Naive thymus-derived CD4-positive, alpha-beta T cell (primary cell): ENCODE measurements at places on chromosomes 16 and 17. TPM values are rescaled to one million over a fixed set of nuclear protein-coding genes. Genes with fewer than 3 reads are reported as not detected.

- peaks cover 28% of the 10 kb centered on the region for H3K4me1 ChIP-seq
- no peaks in the 10 kb centered on the region for H3K36me3 ChIP-seq
- no peak overlapping the region for H3K4me3 ChIP-seq
- DNase-seq = no peak
Observed at GRCh38 chr17:21025451-21025850, 17.4 kb downstream of the USP22 start.

DNA sequence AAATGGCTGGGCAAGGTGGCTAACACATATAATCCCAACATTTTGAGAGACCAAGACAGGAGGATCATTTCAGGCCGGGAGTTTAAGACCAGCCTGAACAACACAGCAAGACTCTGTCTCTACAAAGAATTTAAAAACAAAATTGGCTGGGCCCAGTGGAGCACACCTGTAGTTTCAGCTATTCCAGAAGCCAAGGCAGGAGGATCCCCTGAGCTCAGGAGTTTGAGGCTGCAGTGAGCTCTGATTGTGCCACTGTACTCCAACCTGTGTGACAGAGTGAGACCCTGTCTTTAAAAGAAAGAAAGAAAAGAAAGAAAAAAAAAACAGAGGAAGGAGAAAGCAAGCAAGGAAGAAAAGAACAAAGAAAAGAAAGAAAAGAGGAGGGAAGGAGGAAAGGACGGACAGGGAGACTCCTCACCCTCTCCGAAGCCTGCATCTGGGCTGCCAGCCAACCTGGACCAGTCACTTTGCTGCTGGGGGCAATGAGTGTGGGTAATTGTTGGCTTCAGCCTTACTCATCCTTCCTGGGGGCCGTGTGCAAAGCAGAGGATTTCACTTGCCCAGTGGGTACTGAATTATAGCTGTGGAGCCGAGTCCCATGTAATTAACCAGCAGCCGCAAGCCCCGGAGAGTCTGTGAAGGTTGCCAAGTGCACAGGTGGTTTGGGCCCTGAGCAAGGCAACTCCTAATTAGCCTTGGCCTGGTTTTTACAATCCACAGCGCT, 6.7 kb upstream of the MT4 start:
- no peak overlapping the region for H3K4me3 ChIP-seq
- H3K27me3 ChIP-seq = no peaks in the 10 kb centered on the region
- no peaks in the 10 kb centered on the region for H3K36me3 ChIP-seq
- H3K4me1 ChIP-seq = no peaks in the 10 kb centered on the region
- H3K27ac ChIP-seq = no peak overlapping the region
- no peak for DNase-seq

DNA sequence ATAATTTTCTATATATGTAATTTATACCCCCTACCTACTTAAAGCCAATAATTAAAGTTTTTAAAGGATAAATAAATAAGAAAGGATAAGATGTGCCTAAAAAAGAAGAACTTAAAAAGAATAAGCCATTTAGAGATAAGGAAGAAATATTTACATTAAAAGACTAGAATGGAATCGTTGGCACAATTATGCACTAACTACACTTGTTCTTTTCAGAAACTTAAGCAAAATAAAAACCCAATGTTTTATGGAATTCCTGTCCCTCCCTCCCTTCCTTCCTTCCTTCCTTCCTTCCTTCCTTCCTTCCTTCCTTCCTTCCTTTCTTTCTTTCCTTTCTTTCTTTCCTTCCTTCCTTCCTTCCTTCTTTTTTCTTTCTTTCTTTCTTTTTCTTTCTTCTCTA, 4.5 kb upstream of the KRTAP4-6 start:
- DNase-seq = no peak
- no peak overlapping the region for H3K4me3 ChIP-seq
- no peaks in the 10 kb centered on the region for H3K27me3 ChIP-seq
- H3K4me1 ChIP-seq = no peaks in the 10 kb centered on the region
- H3K36me3 ChIP-seq = no peaks in the 10 kb centered on the region

PNPO gene
- total RNA-seq = 16.2 TPM

HS3ST3A1 gene
- 3.6 TPM for total RNA-seq

CCL2 gene
- total RNA-seq = 0.31 TPM in 1 of 2 replicates, not detected in the other
